Endodermal cell (in vitro differentiated cells): ENCODE measurements at places on chromosomes 7 and 10. TPM values are rescaled to one million over a fixed set of nuclear protein-coding genes. Genes with fewer than 3 reads are reported as not detected.

Gene ANKRD22
- total RNA-seq = not detected in 2 replicates

Gene TMEM236
- total RNA-seq = 0.08 TPM in 1 of 3 replicates, not detected in the others

Gene HABP2
- total RNA-seq = 1.4 and 1.6 TPM in 2 replicates

Gene ZNF736
- not detected in 3 replicates for total RNA-seq

Gene AKR1D1
- not detected in 3 replicates for total RNA-seq

Gene RPEL1
- total RNA-seq = not detected in 2 replicates

Gene KAZALD1
- 3.0 and 5.2 TPM in 2 replicates for total RNA-seq

DNA sequence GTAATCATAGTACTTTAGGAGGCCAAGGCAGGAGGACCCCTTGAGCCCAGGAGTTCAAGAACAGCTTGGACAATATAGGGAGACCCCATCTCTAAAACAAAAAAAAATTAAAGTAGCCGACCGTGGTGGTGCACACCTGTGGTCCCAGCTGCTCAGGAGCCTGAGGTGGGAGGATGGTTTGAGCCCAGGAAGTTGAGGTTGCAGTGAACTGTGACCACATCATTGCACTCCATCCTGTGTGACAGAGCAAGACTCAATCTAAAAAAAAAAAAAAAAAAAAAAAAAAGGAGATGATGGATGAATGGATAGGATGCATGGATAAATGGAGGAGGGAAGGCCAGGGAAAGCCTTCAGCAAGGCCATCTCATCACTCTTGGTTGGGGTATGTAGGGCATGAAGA, 33.4 kb upstream of the BMPR1A start:
- no peak for DNase-seq

DNA sequence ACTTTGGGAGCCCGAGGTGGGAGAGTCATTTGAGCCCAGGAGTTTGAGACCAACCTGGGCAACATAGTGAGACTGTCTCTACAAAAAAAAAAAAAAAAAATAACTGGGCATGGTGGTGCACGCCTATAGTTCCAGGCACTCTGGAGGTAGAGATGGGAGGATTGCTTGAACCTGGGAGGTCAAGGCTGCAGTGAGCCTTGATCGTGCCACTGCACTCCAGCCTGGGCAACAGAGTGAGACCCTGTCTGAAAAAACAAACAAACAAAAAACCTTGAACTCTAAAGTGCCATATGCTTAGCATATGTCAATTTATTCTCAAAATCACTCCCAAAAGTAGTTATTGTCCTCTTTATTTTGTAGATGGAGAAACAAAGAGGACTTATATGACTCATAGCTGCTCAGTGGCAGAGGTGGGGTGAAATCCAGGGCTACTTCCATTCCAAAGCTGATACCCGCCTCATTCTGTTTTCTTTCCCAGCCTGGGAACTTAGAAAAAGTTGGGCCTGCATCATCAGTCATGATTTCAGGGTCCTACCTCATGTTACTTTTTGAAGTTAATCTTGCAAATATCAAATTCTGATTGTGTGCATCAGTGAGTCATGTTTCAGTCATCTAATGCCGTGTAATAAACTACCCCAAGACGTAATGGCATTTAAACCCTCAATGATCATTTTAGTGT, 13.3 kb downstream of the DHTKD1 start:
- DNase-seq = no peak

- DNase-seq = peak; percentile 79
Measured at GRCh38 chr7:99459087-99459486, 6.9 kb downstream of the ATP5MF start.

DNA sequence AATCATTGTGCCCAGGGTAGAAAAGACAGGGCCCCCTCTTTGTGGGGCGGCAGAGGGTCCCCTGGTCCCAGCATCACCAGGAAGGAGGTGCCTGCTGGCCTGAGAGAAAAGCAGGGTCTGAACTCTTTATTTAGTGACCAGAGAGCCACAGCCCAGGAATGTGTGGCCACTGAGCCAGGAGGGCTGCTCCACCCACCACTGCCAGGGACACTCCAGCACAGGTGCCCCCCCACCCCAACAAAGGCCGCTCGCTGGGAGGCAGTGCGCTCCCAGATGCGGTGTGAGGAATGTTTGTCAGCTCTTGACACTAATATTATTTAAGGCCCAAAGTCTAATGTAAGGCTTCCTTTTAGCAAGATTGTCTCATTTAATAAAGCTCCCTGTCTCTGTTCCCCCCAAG, 59.6 kb upstream of the ZMIZ1 start:
- no peak for DNase-seq

DNA sequence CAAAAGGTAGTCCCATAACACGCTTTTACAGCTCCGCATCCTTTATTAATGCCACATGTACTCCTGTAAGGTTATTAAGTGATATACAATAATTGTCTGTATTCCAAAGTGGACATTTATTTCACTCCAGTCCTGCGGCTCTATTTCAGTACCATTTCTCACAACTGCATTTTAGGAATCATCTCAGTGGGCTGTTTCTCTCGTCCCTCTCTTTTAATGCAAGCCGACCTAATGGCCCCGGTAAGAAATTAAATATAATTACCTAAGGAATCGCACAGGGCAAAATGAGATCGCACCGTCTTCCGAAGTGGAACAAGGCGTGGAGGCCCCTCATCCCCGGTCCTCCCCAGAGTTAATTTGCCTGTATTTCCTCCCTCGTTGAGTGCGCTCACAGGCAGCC, 216.5 kb downstream of the RAB11FIP2 start:
- DNase-seq = no peak

DNA sequence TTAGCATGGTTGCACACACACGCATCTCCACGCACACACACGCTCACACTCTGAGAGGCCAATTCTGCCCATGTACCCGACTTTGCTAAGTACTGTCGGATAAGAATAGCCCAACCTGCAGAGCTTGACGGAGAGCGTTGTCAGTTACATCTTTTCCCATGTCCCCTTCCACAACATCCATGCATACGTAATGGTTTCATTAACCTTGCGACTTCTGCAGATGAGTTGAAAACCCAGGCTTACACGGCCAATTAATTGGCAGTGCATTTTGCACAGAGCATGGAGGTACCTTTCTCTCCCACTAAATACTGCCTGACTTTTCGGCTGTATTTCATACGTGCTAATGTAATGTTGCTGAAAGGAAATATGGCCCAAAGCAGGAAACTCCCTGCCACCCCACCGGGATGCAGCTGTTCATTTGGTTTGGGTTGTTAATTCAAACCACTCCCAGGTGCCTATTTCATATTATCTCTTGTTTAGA, 291.2 kb upstream of the HABP2 start:
- DNase-seq = no peak

DNA sequence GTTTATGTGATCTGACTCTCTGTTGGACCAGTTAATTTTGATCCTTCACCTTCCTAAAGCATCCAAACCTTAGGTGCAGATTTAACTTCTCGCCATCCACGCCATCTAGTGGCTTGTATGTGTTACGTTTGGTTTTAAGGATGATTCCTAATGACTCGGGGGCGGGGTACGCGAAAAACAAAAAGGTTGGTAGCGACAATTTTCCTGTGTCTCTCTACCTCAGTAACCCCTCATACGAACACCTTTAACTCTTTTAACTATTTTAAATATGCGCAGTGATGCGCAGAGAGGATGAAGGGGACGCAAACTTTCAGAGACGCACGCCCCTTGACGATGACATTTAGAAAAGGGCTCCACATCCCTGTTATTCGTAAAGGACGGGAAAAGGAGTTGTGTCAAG, 714 bp upstream of the KCND2 start:
- DNase-seq = peak; percentile 74

- DNase-seq = peak; percentile 64
Measured at GRCh38 chr7:29987811-29988317, 1.7 kb downstream of the SCRN1 start.

- no peak for DNase-seq
Measured at GRCh38 chr7:147803151-147803550, 787.4 kb upstream of the C7orf33 start.

DNA sequence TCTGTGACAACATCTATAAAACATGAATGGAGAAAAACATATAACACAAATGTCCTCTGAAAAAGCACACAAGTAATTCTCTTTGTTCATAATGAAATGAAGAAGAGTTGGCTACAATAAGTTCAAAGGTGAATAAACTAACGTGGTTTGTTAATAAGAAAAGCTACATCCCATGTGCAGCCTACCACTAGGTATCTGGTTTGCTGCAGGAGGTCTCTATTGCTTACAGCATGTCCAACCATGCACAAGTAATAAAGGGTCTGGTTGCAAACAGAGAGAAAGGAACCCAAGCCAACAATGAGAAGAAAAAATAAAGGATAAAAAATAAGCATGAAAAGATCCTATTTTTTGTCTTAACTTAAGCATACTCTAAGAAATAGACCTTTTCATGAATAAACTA, 139.2 kb downstream of the CHCHD3 start:
- no peak for DNase-seq

DNA sequence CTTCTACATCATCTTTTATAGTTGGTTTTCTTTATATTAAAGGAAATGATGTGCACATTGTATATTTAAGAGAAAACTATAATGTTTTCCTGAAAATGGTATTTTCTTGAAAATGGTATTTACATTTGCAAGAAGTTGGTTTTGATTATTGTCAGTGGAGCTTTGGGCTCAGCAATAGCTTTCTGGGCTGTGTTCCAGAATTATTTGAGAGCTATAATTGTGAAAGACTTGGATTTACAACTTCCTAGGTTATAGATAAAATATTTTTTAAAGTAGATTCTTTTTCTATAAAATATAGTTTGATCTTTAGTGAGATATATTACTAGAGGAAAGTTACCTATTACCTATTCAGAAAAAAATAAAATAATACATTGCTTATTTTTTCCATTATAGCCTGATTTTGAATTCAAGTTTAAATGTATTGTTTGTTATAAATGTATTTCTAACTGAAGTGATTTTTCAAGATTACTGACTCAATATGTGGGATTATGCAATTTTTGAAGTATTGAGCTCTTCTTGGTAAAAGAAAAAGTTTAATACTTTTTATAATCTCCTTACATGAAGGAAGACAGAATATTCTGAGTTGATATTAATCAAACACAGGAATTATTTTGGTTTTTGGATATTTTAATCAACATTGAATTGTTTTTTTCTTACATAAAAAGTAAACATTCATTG, 20.2 kb downstream of the GNAI1 start:
- DNase-seq = no peak

GRCh38 chr7:7505915-7506314, 29.8 kb downstream of the COL28A1 start:
- DNase-seq = no peak

- peak; percentile 21 for DNase-seq
Measured at GRCh38 chr10:130963052-130963393, 348.5 kb downstream of the TCERG1L start.

- peak; percentile 71 for DNase-seq
Measured at GRCh38 chr7:27094304-27095049, 1.3 kb downstream of the HOXA1 start.

DNA sequence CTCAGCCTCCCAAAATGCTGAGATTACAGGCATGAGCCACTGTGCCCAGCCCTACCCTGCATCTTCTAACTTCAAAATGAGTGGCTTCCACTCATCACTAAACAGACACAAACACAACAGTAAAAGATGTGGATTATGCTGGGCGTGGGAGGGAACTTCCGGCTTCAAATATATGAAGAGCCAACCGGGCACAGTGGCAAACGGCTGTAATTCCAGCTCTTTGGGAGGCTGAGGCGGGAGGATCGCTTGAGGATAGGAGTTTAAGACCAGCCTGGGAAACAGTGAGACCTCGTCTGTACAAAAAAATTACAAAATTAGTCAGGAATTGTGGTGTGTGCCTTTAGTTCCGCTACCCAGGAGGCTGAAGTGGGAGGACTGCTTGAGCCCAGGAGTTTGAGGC, 92.2 kb upstream of the GNA12 start:
- DNase-seq = no peak

DNA sequence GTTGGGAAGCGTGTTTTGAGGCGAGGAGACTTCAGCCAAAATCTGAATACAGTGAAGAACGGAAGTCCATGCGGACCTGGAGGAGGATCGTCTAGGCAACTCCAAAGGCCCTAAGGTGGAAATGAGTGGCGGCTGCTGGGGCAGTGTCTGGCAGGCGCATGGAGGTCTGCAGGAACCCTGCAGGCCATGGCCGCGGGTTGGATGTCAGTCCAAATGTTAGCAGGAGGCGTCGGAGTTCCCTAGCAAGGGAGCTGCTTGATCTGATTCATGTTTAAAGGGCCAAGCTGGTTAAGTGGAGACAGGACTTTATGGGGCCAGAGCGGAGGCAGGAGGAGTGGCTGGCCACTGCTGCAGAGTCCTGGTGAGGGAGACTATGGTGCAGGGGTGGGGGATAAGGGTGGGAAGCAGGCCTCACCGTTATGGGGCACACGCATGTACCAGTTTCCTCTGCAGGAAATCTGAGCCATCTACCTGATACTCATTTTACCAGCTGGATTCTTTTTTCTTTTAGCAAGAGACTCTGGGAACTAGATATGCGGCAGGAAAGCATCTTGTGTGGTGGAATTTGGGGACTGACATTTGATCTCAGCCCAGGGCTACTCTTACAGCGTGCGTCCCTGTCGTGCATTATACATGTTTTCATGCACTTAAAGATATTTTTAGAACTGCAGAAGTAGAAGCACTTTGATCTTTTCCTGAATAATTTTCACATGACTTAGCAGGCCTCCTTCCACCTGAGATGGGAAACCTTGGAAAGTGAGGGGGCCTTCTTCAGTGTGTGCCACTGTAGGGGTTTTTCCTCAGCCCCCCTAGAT, 6.6 kb upstream of the REPIN1 start:
- peak; percentile 63 for DNase-seq

DNA sequence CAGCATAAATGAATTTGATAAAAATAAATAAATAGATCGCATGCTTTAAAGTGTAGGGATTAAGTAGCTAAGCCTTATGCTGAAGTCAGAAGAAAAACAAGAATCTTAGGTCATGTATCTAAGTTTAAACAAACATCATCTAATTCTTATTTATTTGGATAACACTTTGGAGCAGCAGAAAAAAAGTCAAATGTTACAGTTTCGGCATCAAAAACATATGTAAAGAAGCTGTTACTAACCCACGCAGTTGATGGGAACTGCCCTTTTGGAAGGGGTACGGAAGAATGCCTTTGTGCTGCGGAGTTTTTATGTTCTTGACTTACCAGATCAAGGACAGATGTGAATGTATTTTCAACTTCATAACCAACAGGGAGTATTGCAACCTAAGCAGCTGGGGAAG, 37.3 kb upstream of the HABP2 start:
- DNase-seq = no peak

DNA sequence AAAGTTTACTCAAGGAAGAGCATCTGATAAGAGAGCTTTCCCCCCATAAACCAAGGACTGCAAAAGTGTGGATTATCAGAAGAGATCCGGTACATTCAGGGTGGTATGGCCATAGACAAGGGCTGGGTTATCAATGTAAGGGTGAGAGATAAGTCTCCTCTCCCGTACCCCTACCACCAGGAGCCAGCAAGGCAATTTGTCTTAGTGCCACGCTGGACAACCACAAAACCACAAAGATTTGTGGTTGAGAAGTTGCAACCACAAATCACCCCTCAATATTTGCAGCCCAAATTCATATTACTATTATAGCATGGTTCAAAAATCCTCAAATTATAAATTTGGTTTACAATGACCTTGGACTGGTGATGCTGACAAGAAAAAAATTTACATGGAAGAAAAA, 2.3 kb upstream of the ZSCAN25 start:
- no peak for DNase-seq

- DNase-seq = no peak
Measured at GRCh38 chr7:69825113-69825972, 227.1 kb downstream of the AUTS2 start.

GRCh38 chr7:19558527-19558926, 150.3 kb downstream of the POLR1F start:
- DNase-seq = no peak
